Occipital lobe (tissue), 3 donors: ENCODE measurements at places on chromosomes 7 and 10.

GRCh38 chr10:32379318-32379949, 32.5 kb upstream of the EPC1 start:
- no peak for DNase-seq

DNA sequence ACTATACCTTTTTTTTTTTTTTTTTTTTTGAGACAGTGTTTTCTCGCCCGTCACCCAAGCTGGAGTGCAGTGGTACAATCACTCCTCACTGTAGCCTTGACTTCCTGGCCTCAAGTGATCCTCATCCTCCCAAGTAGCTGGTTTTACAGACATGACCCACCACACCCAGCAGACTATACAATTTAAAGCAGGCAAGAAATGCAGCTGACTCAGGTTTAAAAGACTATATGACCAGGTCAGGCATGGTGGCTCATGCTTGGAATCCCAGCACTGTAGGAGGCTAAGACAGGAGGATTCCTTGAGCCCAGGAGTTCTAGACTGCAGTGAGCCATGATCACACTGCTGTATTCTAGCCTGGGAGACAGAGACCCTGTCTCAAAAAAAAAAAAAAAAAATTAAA, 89.5 kb upstream of the AUTS2 start:
- DNase-seq: no peak

DNA sequence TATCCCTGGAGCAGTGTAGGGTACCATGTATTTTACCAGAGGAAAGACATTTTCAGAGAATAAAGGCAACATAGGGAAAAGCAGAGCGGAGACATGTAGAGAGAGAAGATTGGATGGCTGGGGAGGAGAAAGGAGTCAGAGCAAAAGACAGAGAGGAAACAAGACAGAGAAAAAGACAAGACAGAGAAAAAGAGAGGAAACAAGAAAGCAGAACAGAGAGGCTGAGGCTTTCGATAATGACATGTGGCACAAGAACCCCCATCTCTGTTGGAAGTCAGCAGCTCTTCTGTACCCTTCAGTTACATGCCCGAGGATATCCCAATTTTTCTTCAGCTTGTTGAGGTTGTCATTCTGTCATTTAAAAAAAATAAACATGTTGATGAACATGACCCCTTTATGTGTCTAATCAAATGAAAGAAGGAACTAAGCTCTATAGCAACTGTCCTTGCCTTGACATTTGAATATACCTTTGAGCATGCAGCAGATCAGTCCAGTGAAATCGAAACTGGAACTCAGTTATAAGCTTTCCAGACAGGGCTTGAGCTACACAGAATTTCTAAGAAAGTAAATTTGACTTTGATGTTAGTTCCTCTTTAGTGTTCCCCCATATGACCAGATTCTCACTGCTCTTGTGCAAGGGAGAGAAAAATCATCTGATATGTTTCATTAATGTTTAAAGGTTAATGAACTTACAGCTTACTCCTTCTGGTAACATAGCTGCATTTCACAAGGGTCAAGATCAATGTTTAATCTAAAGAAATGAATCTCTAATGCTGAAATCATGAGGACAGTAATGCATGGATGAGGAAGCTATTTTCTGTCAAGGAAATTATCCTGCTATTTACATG, 75.1 kb upstream of the SP4 start:
- no peak for DNase-seq

GRCh38 chr7:34043461-34044305, 138.3 kb downstream of the BMPER start:
- DNase-seq: no peak

GRCh38 chr7:33107136-33108066, 1.8 kb downstream of the RP9 start:
- DNase-seq: no peak

DNA sequence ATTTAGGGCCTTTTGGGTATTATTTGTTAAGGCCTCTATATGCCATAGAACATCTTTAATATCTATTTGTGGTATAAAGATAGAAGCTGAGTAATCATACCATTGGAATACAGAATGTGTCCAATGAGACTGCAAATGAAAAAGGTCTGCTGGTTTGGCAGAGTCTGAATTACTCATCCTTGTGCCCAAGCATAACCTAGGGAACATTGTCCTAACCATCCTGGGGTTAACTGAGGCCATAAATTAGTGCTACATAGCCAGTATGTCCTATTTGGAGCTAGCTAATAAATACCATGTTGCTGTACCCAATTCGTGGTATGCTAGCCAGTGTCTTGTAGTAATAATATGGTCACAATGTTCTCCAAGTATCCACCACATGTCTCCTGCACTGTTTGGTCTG, 117.1 kb downstream of the ANKRD26 start:
- no peak for DNase-seq

GRCh38 chr10:6146921-6147320, 55.8 kb upstream of the PFKFB3 start:
- no peak for DNase-seq

GRCh38 chr7:26112203-26112740, 39.7 kb upstream of the NFE2L3 start:
- DNase-seq: no peak

- DNase-seq: no peak
Measured at GRCh38 chr10:11224321-11224720, 206.6 kb downstream of the CELF2 start.

DNA sequence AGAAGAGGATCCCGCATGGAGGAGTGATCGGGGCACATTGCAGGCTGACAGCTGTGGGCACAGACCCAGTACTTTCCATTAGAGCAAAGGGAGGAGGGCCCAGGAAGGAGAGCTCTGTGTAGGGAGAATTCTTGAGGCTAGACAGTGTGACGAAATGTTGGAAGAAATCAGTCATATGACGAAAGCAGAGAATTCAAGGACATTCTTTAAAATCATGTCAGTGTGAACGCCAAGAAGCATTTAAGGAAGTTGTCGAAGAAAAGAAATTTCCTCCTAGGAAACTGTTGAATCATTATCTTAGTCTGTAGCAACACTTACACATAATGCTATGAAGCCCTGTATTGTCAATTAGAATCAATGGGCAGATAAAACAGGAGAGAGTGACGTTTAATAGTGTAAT, 191.3 kb upstream of the ADARB2 start:
- DNase-seq: no peak

GRCh38 chr10:110192552-110192951, 14.9 kb upstream of the MXI1 start:
- DNase-seq: no peak
